D341Med (cell line): ENCODE measurements at places on chromosomes 3 and 15.

DNA sequence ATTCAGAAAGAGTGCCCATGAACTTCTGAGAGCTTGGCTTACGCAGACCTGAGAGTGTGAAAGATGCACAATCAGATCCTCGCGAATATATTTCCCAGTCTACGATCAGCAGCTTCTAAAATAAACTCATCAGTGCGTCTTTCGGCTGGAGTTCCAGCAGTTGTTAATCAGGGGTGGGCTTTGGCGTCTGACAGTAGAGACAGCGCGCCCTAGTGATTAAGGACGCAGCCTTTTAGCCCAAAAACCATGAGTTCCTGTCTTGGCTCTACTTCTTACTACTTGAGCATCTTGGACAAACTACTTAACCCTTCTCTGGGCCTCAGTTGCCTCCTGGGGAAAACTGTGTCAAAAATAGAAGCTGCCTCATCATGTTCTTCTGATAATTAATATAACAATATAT, 15.8 kb upstream of the ARRDC4 start:
- no peak for DNase-seq

DNA sequence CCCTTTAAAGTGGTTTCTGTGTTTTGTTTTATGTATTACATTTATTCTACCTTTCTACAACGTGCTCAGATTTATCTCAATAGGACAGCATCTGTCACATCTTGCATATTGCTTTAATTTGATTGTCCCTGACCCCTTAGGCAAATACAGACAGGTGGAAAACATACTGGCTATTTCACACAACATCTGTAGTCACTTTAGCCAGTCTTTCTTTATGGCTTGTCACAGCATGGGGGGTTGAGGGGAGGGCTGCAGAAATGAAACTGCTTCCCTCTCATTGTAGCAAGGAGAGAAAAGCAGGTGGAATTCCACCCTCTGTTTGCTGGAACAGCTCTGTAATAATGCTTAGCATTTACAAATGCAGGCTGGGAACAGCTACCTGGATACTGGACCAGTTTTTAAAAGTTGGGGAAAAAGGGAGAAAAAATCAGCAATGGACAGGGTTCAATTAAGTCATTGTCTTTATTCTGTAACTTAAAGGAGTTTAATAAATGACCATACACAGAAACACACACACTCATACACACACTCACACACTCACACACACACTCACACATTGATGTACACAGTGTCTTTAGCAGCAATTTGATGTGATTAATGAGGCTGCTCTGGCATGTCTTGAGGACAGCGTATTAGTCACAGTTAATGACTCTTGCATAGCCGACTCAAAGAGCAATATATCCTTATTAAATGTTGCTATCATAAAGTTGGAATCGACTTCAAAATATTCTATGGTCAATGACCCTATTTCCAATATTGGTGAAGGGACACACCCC, 283.7 kb upstream of the GBE1 start:
- DNase-seq = no peak

DNA sequence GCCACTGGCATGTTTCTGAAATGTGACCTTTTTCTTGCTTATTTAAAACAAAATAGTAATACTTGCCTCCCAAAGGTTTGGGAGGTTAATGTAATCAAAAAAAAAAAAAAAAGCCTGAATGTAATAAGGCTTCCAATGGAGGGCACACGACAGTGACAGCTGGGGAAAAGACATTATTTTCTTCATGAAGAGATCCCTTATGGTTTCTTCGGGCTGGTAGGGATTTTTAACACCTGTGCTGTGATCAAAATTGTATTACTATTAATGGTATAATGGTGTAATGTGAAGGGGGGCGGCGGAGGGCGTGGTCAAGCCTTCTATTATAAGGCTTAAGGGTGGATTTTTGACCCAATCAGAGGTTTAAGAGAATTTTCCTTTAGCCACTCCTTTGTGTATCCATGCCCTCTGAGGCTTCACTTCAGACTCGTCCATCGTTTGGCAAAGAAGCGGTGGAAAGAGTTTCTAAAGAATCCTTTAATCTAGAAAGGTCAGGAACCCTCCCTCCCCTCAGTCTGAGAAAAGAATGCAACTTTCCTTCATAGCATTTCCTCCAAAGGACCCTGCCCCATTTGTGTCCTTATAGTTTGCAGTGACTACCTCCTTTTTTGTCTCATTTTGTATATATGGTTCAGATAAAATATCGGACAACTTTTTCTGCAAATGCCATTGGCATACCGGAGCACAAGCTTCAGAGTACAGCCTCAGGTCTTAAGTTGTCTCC, 89.5 kb upstream of the CHD2 start:
- peak; percentile 68 for DNase-seq

DNA sequence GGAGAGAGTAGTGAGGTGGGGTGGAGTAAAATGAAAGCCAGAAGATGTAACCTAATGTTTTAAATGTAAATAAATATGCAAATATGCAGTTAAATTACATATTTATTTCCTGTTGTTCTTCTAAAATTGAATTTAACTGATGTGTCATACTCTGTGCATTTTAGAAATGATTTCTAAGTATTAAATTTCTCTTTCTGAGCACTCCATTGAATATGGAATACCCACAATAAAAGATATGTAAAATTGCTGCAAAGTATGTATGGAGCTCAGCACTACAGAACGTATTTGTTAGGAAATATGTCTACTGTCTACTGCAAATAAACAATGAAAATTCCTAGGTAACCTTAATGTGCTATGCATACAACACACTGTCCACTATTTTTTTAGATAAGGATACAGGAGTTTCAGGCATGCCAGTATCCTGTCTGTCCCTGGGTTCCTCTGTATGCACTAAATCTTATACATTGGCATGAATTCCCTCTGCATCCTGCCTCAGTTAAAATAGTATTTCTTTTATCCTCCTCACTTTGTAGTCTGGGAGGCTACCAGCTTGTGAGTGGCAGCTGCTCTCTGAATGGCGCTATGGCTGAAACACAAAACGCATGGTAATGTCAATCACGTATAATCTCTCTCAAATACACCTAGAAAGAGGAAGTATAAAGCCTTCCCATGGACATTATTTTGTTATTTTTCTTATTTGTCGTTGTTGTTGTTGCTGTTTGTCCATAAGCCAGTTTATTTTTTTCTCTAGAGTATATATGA, 579.5 kb downstream of the PYDC2 start:
- no peak for DNase-seq

GRCh38 chr3:102480139-102480538, 45.3 kb downstream of the ZPLD1 start:
- DNase-seq = no peak

DNA sequence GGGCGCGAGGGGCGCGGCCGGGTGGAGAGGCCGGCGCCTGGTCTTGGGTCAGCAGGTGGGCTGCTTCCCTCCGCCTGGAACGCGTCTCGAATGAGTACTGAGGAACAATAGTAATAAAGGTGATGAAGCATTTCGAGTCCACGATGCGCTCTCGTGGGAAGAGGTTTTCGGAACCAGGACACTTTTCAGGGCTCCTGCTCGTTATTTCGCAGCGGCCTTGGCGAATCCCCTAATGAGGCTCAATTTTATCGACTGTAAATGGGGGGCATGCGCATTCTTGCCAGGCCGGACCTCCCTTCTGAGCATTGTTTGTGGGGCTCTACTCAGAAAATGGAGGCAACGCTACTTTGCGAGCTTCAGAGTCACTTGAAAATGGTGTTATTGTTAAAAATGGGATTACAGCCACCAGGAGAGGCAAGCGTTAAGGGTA, 1.2 kb downstream of the NR2C2 start:
- no peak for DNase-seq

- no peak for DNase-seq
These were observed 16.2 kb downstream of the ATP11B start for GRCh38 chr3:182809531-182809930.

DNA sequence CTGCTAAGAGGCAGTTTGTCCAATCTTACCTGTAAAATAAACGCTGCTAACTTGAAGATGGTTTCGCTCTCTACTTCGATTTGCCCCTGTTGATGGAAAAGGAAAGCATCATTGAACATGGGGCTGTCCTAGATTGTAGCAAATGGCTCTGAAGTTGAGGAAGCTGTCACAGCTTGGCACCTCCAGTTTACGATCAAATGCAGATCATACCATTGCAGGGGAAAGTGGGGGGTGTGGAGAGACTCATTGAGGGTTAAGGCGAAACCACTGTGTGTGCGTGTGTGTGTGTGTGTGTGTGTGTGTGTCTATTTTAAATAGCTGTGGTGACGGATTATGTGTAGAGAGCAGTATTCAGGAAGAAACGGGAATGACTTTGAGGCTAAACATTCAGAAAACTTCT, 127.6 kb upstream of the LMOD3 start:
- no peak for DNase-seq

- no peak for DNase-seq
These were observed 289.3 kb downstream of the EPHB1 start for GRCh38 chr3:135084405-135084804.

- DNase-seq = no peak
These were observed 60.1 kb downstream of the SGO1 start for GRCh38 chr3:20125897-20126296.

GRCh38 chr3:122907471-122907870, 112.6 kb downstream of the SLC49A4 start:
- no peak for DNase-seq

GRCh38 chr3:8286749-8287148, 214.9 kb upstream of the LMCD1 start:
- no peak for DNase-seq

- peak; percentile 81 for DNase-seq
These were observed 6.0 kb upstream of the SLC28A1 start for GRCh38 chr15:84878504-84878903.

- DNase-seq = no peak
These were observed 1101.4 kb downstream of the ROBO1 start for GRCh38 chr3:78666470-78666800.

- DNase-seq = no peak
These were observed 293.8 kb downstream of the IGSF11 start for GRCh38 chr3:118740722-118741290.

- no peak for DNase-seq
These were observed 25.8 kb downstream of the CRABP1 start for GRCh38 chr15:78365917-78366316.

DNA sequence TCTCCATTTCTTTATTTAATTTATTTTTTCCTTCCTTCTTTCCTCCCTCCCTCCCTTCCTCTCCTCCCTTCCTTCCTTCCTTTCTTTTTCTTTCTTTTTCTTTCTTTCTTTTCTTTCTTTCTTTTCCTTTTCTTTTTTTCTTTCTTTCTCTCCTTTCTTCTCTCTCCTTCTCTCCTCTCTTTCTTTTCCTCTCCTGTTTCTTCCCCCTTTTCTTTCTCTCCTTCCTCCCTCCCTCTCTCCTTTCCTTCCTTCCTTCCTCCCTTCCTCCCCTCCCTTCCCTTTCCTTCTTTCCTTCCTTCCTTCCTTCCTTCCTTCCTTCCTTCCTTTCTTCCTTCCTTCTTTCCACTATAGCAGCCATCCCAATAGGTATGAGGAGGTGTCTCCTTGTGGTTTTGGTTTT, 6.8 kb upstream of the PDIA5 start:
- DNase-seq = no peak

DNA sequence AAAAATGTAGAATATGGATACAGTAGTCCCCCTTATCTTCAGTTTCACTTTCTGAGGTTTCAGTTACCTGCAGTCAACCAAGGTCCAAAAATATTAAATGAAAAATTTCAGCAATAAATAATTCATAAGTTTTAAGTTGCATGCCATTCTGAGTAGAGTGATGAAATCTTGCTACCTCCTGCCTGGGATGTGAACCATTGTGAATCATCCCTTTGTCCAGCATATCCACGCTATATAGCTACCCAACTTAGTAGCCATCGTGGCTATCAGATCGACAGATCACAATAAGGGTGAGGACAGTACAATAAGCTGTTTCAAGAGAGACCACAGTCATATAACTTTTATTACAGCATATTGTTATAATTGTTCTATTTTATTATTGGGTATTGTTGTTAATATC, 1.2 kb upstream of the LARS2 start:
- no peak for DNase-seq

GRCh38 chr3:62097121-62097520, 276.2 kb downstream of the FEZF2 start:
- DNase-seq = no peak

DNA sequence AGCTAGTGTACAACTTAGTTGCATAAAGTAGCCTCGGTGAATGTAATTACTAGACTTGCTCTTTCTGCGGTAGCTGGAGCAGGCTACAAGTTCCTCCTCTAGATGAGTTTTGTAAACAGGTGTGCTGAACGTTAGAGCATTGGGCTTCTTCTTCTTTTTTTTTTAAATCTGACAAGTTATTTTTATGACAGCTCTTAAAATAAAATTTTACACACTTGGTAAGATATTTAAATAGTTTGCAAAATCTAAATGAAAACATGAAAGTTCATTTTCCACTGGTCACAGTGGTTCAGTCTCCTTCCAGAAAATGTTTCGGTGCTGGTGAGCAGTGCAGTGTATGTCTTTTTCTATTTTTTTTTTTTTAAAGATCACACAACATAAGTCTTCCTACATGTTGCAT, 3.0 kb downstream of the CCR9 start:
- no peak for DNase-seq

GRCh38 chr15:43190178-43190577, 5.0 kb downstream of the CCNDBP1 start:
- no peak for DNase-seq

GRCh38 chr15:88617031-88617722, 4.0 kb upstream of the AEN start:
- DNase-seq = no peak

- DNase-seq = no peak
These were observed 19.8 kb upstream of the LYSMD4 start for GRCh38 chr15:99753066-99753465.
